Activated T-cell treated with anti-CD3 and anti-CD28 coated beads, Interleukin-2, amount 50 U/mL, for 72 hours (primary cell): ENCODE measurements at places on chromosomes 13 and 19.

DNA sequence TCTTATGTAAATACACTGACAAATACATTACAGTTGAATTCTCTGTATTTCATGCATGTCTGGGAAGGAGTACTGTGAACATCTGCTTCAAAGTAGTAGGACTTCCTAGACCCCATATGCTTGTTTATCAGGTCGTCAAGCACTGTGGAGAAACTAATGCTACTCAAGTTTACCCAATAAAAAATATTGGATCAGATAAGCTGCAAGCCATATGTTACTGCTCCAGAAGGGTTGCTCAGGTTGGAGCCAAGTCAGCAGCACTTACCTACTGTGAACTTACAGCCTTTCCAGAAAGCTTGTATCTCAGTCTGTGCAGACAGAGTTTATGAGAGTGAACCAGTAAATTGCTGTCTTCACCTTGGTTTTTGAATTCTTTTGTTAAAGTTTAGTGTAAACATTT is 36.2 kb downstream of the SLAIN1 start:
- DNase-seq = no peak
- H3K27ac ChIP-seq = no peak overlapping the region
- H3K27me3 ChIP-seq = no peaks in the 10 kb centered on the region
- H3K4me1 ChIP-seq = peaks cover 18% of the 10 kb centered on the region

GRCh38 chr19:55623561-55623960 is 805 bp downstream of the ZNF784 start:
- no peak for DNase-seq
- peak overlapping the region; percentile 97 for H3K27ac ChIP-seq
- peaks cover 53% of the 10 kb centered on the region for H3K4me1 ChIP-seq
- no peak overlapping the region for H3K4me3 ChIP-seq
- H3K36me3 ChIP-seq = no peaks in the 10 kb centered on the region

DNA sequence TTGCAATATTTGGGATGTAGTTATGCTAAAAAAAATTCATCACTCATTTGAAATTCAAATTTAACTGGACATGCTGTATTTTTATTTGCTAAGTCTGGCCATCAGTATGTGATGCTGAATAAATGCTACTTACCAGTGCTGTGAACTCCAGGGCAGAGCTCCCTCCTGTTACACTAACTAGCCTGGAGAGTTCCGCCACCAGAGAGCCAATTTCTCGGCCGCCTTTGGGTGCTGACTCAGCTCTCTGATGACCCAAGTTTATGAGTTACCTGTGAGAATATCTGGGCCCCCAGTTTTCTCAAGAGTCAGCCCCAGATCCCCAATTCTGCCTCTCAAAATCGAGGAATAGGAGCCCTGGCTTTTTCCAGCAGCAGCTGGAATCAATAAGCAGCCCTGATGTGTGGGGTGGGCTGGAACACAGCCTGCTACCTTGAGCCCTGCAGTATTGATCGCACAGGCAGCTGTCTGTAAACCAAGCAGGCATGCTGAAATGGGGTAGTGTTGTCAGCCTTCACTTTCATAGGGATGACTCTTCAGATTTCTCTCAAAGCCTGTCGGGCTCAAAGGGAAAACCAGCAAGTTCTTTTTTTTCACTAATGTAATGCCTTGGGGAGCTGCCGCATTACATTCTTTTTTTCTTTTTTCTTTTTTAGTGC is 113.7 kb downstream of the DNAJC15 start:
- no peaks in the 10 kb centered on the region for H3K36me3 ChIP-seq
- H3K27ac ChIP-seq = no peak overlapping the region
- DNase-seq = no peak
- H3K27me3 ChIP-seq = peaks cover 12% of the 10 kb centered on the region
- no peak overlapping the region for H3K4me3 ChIP-seq

DNA sequence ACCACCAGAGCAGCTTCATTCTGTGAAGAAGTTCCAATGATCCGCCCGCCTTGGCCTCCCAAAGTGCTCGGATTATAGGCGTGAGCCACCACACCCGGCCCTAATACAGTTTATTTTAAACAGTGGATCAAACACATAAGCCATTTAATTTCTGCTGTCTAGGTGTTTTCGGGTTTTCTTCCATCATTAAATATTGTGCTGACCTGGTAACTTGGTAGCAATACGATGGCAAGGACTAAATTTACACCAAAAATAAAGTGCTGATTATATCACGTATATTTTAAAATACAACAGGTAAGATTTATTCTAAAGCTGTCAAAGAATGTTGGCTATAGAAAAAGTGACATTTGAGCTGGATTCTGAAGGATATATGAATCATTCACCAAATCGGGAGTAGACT is 1.3 kb downstream of the MED4 start:
- H3K27ac ChIP-seq = peak overlapping the region; percentile 98
- peaks cover 3% of the 10 kb centered on the region for H3K36me3 ChIP-seq
- peaks cover 51% of the 10 kb centered on the region for H3K4me1 ChIP-seq
- H3K4me3 ChIP-seq = peak overlapping the region; percentile 93
- DNase-seq = no peak
- no peaks in the 10 kb centered on the region for H3K27me3 ChIP-seq

GRCh38 chr19:47427241-47428176 is 8.2 kb upstream of the MEIS3 start:
- no peak overlapping the region for H3K27ac ChIP-seq
- H3K36me3 ChIP-seq = no peaks in the 10 kb centered on the region
- DNase-seq = peak; percentile 81
- peak overlapping the region; percentile 29 for H3K4me3 ChIP-seq
- peaks cover 27% of the 10 kb centered on the region for H3K4me1 ChIP-seq

- no peak for DNase-seq
- no peak overlapping the region for H3K27ac ChIP-seq
- H3K4me3 ChIP-seq = no peak overlapping the region
Measured at GRCh38 chr19:18745012-18745735, 45.9 kb downstream of the COMP start.

- H3K36me3 ChIP-seq = no peaks in the 10 kb centered on the region
- H3K4me1 ChIP-seq = no peaks in the 10 kb centered on the region
- no peak overlapping the region for H3K27ac ChIP-seq
- no peak overlapping the region for H3K4me3 ChIP-seq
- no peak for DNase-seq
Measured at GRCh38 chr13:113398963-113399754, 35.2 kb upstream of the GRTP1 start.

DNA sequence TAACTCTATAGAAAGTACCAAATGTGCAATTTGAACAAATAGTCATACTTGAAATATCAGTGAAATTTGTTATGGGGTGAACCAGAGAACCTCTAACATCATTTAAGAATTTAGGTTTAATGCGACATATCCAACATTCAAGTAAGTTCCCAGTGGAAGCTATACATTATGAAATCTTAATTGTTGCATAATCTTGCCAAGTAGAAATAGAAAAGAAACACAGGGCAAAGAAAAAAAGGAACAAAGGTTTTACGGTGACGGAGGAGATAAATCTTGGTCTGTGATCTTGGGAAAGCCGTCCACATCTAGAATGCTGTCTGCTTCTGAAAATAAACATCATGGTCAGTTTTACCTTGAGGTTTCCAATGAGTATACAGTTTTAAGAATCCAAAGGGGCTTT is 445.7 kb downstream of the RFC3 start:
- H3K4me1 ChIP-seq = no peaks in the 10 kb centered on the region
- no peak overlapping the region for H3K4me3 ChIP-seq
- no peak for DNase-seq
- H3K27me3 ChIP-seq = no peaks in the 10 kb centered on the region

DNA sequence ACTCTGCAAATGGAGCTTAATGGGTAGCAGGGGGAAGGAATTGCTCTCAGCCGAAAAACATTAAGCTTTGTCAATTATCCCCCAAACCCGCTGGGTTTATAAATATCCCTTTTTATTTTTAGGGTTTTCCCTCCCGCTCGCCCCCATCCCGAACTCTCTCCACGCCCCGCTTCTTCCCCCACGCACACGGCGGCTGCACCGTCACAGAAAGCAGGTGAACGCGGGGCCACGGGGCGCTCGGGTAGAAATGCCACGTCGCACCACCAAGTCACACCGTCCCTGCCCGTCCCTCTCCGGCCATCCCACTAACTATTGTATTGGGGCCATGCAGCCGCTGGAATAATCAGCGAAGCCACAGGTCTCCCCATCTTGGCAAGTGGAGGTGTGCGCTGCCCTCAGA is 3.5 kb downstream of the PTPRS start:
- H3K4me1 ChIP-seq = peaks cover 12% of the 10 kb centered on the region
- H3K27me3 ChIP-seq = peaks cover 55% of the 10 kb centered on the region
- H3K27ac ChIP-seq = no peak overlapping the region
- H3K4me3 ChIP-seq = no peak overlapping the region
- no peak for DNase-seq

- no peaks in the 10 kb centered on the region for H3K27me3 ChIP-seq
- no peaks in the 10 kb centered on the region for H3K36me3 ChIP-seq
- H3K27ac ChIP-seq = no peak overlapping the region
- no peak for DNase-seq
- H3K4me1 ChIP-seq = no peaks in the 10 kb centered on the region
Measured at GRCh38 chr13:78376033-78376432, 227.3 kb downstream of the POU4F1 start.

DNA sequence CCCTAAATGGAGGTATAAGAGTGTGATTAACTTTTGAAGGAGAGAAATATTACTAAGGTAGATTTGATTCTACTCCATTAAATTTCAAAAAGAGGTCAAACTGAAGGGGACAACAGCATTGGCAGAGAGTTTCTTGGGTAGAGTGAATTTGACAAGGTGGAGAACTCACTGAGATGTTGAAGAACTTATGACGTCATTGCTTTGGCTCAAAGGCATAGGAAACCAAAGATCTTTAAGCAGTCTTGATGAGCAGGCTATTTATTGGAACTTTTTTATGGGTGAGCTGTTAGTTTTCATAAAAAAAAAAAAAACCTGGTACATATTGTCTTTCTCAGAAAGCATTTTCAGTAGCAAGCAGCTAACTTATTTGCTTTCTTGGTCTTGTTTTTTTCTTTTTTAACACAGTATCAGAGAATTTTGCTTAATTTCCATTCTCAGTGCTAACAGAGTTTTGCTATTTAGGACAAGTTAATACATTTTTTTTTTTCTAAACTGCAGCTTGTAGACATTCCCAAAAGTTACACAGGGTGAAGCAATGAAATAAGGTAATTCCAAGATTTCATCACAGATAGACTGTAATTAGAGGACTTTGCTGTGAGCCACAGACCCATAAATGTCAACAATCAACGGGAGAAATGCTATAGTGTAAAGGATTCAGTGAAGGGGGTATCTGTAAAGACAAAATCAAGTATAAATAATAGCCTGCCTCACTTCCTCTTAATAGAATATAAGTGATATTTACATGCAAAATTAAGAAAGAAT is 412.2 kb upstream of the KLHL1 start:
- H3K27me3 ChIP-seq = no peaks in the 10 kb centered on the region
- H3K27ac ChIP-seq = no peak overlapping the region
- no peaks in the 10 kb centered on the region for H3K36me3 ChIP-seq
- no peak overlapping the region for H3K4me3 ChIP-seq

- no peaks in the 10 kb centered on the region for H3K27me3 ChIP-seq
- H3K4me1 ChIP-seq = peaks cover 25% of the 10 kb centered on the region
- peaks cover 2% of the 10 kb centered on the region for H3K36me3 ChIP-seq
- no peak overlapping the region for H3K4me3 ChIP-seq
- DNase-seq = no peak
Measured at GRCh38 chr19:3966051-3967017, 4.6 kb downstream of the DAPK3 start.

- no peak for DNase-seq
- H3K36me3 ChIP-seq = peaks cover 2% of the 10 kb centered on the region
- H3K4me1 ChIP-seq = peaks cover 15% of the 10 kb centered on the region
- H3K4me3 ChIP-seq = no peak overlapping the region
- no peak overlapping the region for H3K27ac ChIP-seq
Measured at GRCh38 chr13:48859272-48860105, 116.2 kb upstream of the FNDC3A start.

DNA sequence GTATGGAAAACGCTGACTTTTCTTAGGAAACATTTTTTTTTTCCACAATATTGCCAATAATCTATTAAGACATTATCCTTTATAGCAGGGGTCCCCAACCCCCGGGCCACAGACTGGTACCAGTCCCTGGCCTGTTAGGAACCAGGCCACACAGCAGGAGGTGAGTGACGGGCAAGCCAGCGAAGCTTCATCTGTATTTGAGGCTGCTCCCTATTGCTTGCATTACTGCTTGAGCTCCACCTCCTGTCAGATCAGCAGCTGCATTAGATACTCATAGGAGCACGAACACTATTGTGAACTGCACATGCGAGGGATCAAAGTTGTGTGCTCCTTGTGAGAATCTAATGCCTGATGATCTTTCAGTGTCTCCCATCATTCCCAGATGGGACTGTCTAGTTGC is 793.7 kb downstream of the SLITRK5 start:
- H3K27me3 ChIP-seq = no peaks in the 10 kb centered on the region
- no peak overlapping the region for H3K4me3 ChIP-seq
- no peaks in the 10 kb centered on the region for H3K36me3 ChIP-seq
- no peak for DNase-seq
- H3K27ac ChIP-seq = no peak overlapping the region
- H3K4me1 ChIP-seq = no peaks in the 10 kb centered on the region

GRCh38 chr19:34645551-34645950 is 31.4 kb downstream of the SCGB2B2 start:
- no peak overlapping the region for H3K4me3 ChIP-seq
- no peaks in the 10 kb centered on the region for H3K36me3 ChIP-seq
- no peaks in the 10 kb centered on the region for H3K27me3 ChIP-seq

DNA sequence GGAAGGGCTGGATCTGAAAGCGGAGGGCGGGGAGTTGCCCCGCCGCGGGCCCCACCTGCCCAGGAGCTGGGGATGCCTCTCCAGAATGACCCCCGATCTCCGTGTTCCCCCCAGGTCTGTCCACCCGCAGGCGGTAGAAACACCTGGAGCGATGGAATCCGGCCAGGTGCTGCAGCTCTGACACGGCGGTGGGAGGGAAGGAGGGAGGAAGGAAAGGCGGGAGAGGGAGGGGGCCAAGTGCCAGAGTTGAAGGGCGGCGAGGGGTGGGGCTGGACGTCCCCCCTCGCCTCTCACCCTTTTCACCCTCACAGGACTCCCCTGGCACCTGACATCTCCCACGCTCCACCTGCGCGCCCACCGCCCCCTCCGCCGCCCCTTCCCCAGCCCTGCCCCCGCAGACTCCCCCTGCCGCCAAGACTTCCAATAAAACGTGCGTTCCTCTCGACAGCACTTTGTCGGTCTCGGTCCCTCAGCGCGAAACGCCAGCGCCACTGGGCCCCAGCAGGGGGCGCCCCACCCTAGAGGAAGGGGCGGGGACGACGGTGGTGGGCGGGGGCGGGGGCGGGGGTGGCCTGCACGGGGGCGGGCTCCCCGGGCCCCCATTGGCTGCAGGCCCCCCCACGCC is 337 bp upstream of the FXYD7 start:
- H3K27me3 ChIP-seq = peaks cover 18% of the 10 kb centered on the region
- peaks cover 27% of the 10 kb centered on the region for H3K4me1 ChIP-seq
- H3K36me3 ChIP-seq = no peaks in the 10 kb centered on the region
- H3K27ac ChIP-seq = no peak overlapping the region

GRCh38 chr19:49687566-49688316 is 1.7 kb upstream of the ADM5 start:
- H3K4me1 ChIP-seq = peaks cover 28% of the 10 kb centered on the region
- no peak overlapping the region for H3K27ac ChIP-seq
- H3K27me3 ChIP-seq = peaks cover 13% of the 10 kb centered on the region
- no peak overlapping the region for H3K4me3 ChIP-seq
- peaks cover 22% of the 10 kb centered on the region for H3K36me3 ChIP-seq
